ENCODE measurements at places on chromosomes 2 and 18.

DNA sequence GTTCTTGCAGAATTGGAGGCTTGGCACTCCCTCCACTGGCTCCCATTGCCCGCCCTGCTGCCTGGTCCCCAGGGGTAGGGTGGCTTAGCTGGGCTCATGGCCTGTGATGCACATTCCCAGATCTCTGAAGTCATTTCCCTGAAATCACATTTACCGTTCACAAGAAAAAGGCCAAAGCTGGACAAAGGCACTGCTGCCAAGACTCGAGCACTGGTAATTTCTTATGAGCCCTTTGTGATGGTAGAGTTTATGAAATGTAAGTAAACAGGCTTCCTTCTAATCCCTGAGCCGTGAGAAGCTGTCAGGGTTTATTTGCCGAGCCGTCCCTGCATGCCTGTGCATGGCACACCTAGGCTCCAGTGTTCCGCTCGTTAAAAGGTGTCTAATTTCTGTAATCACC, 247.2 kb upstream of the EPAS1 start:
- DNase-seq: no peak

- DNase-seq: no peak
These were observed 41.6 kb downstream of the RHBDD1 start for GRCh38 chr2:226877491-226877890.

GRCh38 chr18:33355263-33355662, 85.3 kb downstream of the CCDC178 start:
- DNase-seq: no peak

- DNase-seq: no peak
These were observed 30.0 kb downstream of the THNSL2 start for GRCh38 chr2:88199912-88200682.

DNA sequence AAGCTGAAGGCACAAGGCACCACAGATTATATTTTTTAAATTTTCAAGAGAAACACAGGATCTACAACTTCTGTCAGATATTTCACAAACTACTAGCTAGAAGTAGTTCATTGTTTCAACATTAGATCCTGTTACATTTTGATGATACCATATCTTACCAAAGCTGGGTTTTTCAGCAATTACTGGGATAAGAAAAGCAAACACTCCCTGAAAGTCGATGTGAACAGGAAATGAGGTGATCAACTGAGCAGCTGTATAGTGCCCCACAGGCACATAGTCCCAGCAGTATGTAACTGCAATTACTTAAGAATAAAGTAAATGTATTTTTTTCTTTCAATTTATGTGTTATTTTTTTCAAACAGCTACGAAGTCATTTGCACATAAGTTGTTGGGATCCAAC, 103.5 kb downstream of the DNER start:
- DNase-seq: peak; percentile 67

DNA sequence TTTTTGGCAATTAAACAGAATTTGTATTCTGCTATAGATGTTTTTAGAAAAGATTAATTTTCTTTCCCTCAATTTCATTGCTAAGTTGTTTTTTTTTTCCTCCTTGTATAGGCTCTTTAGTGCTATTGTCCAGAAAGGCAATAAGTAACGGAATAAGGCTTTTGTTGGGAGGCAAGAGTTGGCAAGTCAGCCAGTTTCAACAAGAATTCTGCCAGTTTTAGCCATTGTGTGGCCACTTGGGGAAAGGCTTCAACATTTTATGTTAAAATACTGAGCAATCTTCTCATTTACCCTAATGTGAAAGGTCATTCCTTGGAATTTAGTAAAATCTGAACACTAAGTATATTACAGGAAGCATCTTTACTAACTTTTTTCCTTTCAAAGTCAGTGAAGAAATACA, 9.6 kb downstream of the CALCRL start:
- no peak for DNase-seq

- no peak for DNase-seq
These were observed 91.9 kb upstream of the GPC1 start for GRCh38 chr2:240343548-240343947.

DNA sequence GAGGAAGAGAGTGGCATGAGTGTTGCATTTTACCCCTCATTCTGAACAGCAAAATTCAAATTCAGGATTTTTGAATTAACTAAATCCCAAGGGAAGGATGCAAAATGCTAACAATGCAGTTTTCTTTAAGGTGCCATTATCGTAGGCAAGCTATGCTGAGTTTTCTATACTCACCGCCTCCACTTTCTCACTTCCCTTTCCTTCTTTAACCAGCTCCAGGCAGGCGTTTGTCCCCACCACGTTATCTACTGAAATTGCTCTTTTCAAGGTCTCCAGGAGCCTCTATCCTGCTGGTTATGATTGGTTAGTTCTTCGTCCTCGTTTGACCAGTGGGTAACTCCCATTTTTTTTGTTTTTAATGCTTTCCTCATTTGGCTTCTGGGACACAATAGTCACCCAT, 1.8 kb upstream of the CPO start:
- DNase-seq: no peak

Data from HS-5 (cell line).